ENCODE measurements at places on chromosomes 12 and 14.

GRCh38 chr12:45334396-45334795 lies 118.5 kb downstream of the ANO6 start:
- no peak for DNase-seq

DNA sequence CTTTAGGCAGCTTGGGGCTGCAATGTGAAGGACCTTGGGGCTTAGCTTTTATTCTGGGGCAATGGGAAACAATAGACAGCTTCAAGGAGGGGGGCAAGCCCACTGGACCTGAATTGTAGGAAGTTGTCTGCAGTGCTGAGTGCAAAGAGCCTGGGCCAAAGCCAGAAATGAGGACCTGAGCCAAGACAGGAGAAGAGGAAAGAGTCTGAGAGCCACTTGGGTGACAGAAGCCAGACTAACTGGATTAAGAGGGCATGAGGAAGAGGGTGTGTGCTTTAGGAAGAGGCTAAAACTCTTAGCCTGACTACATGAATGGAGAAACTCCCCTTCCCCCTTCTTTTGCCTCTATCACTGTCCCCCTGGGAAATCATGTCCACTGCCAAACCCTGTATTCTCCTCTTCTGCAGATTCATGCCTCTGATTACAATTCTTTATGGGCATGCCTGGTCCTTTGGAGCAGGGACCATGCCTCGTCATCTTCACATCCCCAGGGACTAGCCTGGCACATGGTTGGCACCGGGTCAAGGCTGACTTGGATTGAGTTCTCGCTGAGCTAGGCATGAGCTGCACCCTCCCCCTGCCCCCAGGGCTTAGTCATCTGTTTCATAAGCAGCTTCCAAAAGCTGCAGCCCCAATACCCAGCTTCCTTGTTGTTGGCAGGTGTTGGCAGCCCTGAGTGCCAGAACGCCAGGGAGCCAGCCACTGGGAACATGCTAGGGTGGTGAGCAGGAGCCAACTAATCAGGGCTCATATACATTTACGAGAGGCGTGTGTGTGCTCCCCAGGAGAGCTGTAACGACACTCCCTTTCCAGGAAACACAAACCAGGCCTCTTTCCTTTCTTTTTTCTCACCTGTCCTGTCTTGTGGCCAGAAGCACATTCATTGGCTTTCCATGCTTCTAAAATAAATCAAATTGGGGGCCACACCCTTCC lies 27.7 kb upstream of the JDP2 start:
- DNase-seq = peak; percentile 12

DNA sequence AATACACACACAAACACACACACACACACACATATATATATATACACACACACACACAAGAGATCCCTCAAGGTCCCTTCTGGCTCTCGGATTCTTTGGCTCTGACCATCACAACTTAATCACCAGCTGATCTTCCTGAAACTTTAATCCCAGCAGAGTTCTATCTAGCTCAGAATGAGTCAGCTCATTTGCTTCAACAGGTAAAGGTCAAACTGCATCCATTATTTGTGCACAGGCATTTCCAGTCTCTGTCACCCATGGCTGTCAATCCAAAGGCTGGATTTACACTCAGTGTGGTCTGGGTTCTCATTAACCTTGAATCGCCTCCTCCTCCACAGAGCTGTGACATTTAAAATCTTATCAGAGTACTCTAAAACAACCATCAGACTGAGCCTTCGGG lies 113.3 kb upstream of the TMPO start:
- DNase-seq = no peak

DNA sequence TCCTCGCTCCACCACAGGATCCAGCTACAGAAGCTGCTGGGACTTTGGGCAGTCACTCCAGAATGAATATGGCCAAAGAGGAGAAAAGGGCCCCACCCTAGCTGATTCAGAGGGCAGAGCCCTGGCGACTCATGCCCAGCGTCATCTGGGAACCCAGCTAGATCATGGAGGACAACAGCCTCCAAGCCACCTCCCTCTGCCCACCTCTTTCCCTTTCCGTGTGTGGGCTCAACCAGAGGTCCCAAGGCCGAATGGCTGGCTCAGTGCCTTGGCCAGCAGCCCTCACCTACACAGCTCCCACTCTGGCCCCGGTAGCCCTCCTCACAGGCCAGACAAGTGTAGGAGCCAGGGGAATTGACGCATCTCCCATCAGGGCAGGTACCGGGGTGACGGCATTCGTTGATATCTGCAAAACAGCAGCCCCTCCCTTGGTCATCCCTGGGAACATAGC lies 17.4 kb downstream of the ISCA2 start:
- DNase-seq = peak; percentile 64

- peak; percentile 93 for DNase-seq
Measured at GRCh38 chr12:107349008-107349747, 255.8 kb upstream of the CRY1 start.

- DNase-seq = peak; percentile 77
Measured at GRCh38 chr14:77043177-77043983, 14.9 kb upstream of the IRF2BPL start.

DNA sequence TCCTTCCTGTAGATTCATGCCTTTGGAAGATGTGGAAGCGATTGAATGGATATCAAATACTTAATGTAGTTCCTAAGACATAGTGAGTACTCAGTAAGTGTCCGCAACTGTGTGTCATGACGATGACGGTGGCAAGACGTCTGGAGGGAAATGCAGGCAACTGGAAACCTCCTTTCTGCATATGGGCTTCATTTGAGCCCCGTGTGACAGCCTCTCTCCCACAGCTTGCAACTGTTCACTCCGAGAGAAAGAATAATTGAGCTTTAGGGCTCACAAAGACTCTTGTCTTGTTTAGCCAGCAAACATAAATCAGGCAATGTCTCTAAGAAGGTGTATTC lies 6.9 kb downstream of the CFAP251 start:
- peak; percentile 83 for DNase-seq

- DNase-seq = no peak
Measured at GRCh38 chr14:92874962-92875661, 47.8 kb upstream of the CHGA start.

GRCh38 chr12:54019924-54020590 lies 8.2 kb upstream of the HOXC6 start:
- DNase-seq = no peak

- DNase-seq = no peak
Measured at GRCh38 chr14:68124050-68124449, 304.5 kb downstream of the RAD51B start.

- no peak for DNase-seq
Measured at GRCh38 chr14:22218728-22219127, 370.3 kb downstream of the DAD1 start.

DNA sequence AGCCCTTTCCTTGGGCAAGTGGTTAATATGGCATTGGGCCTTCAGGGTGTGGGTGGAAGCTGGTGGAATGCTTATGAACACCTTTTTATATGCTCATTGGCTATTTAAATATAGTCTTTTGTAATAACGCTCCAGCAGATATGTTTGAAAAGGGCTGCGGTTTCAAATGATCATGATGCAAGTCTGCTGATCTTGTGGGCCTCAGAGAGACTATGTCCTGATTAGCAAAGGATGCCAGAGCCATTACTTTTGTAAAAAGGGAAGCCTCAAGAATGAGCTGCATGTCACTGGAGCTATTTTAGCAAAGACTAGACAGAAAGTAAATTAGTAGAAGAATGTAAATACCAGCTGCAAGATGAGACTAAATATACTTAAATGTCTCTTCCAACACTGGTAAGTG lies 200.5 kb downstream of the GXYLT1 start:
- no peak for DNase-seq

- no peak for DNase-seq
Measured at GRCh38 chr12:29569132-29569757, 71.8 kb upstream of the OVCH1 start.

DNA sequence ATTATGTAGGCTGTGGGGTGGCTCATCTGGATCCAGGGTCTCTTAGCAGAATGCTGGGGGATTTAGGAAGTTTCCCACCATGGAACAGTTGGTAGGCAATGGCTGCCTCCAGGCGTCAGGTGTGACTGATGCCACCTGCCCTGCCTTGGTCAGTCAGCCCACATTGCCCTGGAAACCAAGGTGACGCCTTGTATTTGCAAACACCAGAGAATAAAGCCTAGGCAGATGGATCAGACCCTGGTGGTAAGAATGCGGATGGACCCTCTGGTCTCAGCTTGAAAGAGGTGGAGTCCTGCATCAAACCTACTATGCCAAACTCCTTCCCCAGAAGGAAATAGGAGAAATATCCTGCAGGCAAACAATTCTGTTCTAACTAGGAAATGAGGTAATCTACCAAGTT lies 38.2 kb downstream of the NCKAP5L start:
- DNase-seq = no peak

GRCh38 chr12:76356071-76356470 lies 7.9 kb upstream of the BBS10 start:
- no peak for DNase-seq

DNA sequence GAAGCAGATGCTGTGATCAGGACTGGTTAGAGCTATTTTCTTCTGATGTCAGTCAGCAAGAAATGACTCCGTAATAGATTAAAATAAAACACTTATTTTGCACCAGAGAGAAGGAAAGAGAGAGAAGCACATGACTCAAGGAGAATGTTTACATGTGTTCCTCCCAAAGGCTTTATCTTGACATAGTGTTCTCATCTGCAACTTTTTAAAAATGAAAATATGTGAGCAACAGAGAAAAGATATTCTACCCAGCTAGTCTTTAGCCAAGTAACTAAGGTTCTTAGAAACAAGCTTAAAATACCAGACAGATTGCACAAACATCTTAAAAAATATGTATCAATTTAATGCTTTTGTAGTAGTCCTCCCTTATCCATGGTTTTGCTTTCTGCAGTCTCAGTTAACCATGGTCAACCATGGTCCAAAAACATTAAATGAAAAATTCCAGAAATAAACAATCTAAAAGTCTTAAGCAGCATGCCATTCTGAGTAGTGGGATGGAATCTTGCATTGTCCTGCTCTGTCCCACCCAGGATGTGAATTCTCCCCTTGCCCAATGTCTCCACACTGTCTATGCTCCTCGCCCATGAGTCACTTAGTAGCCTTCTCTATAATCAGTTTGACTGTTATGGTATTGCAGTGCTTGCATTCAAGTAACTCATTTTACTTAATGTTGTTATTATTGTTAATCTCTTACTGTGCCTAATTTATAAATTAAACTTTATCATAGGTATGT lies 9.9 kb downstream of the SERPINA10 start:
- no peak for DNase-seq

DNA sequence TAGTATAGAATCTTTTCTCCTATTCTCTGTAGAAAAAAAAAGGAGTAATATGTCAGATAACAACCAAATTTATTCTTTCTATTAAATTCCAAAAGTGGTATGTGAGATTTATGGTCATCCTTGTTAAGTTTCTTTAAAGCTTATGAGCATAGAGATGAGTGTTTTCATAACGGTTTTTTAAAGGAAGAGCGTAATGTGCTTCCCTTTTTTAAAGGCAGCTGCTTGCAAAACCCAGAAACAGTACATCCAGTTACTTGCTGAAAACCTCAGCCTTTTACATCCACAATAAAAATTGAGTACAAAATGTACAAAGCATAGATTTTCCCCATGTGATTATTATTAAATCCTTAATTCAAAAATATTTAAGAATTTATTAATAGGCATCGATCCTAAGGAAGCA lies 53.6 kb upstream of the CD163 start:
- no peak for DNase-seq

DNA sequence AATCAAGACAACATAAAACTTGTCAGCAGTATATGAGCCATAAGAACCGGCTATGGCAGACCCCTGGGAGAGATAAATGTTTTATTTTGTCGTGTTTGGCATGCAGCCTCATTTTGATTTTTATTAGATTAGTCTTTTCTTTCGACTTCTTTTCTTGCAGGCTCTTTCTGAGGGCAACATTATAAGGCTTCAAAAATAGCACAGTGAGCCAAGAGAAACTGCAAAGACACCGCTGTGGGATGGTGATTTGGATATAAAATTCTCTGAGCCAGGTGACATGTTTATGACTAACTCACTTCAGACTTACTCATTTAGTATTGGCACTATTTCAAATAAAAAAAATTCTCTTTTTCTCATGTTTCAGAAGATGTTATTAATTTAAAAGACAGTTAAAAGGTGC lies 96.8 kb upstream of the PKP2 start:
- DNase-seq = no peak

DNA sequence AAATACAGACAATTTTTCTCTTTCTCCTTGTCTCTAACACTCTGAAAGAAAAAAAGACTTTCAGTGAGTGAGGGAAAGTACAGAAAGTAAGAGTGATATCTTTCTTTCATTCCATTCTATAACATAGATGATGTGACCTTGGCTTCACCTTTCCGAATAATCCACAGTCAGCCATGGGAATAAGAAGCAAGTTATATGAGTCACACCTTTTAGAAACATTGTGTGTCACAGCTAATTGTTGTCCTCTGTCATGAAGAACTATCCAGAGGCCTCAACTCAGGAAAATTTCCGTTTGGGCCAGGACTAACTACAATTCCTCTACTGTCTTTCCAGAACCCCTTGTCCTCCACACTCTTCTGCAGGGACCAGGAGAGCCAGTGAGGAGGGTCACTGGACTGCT lies 209.7 kb upstream of the FAR2 start:
- no peak for DNase-seq

DNA sequence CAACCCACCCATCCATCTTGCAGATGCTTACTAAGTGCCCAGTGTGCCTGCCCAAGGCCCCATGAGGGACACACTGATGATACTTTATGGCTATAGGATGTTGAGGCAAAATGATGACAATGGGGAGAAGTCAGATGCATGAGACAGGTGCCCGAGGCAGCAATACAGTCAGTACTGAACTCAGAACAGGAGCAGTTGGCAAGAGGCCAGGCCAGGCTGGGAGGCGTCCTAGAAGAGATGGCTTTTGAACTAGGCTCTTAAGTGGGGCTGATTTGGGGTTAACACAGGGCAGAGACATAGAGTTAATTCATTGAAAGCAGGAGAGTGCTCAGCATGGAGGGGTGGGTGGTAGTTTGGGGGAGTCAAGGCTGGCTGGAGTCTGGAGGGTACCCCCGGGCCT lies 15.6 kb downstream of the PLBD2 start:
- no peak for DNase-seq

GRCh38 chr12:101186291-101186690 lies 23.7 kb downstream of the SLC5A8 start:
- DNase-seq = no peak

All from astrocyte of the spinal cord (primary cell).